G401 (cell line): ENCODE measurements at places on chromosomes 16 and 17.

DNA sequence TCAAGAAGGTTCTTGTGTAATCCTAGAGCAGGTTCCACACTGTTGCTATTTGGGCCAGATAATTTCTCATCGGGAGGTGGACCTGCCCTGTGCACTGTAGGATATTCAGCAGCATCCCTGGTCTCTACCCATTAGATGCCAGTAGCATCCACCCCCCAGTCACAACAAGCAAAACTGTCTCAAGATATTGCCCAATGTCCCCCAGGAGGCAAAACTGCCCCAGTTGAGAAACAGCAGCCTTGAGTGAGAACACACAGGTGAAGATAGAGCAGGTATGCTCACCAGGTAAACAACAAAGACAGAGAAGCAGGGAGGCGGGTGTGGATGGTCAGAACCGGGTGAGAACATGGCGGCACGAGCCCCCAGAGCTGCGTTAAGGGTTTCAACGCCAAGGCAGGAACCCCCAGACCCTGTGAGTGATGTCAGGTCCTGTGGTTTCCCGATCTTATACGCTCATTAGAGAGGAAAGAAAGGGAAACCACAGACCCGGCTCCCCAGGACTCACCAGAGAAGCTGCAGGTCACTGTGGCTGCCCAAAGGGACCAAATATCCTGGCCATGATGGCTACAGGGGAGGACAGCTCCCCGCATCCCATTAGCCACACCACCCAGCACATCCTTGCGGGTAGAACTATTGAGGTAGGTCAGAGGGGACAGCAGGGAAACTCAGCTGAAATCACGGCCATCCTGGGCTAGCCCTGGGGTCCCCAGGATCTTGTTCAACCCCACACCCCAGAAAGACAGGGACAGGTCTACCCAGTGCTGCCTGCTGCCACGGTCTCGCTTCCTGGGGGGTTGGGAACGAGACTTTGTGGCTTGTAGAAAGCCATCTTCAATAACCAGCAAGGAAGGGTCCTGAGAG lies 21.2 kb downstream of the CDC42EP4 start:
- DNase-seq: no peak

- no peak for DNase-seq
Observed at GRCh38 chr16:85798283-85798776, 1.0 kb downstream of the EMC8 start.

- DNase-seq: no peak
Observed at GRCh38 chr17:20266806-20267458, 200.4 kb downstream of the LGALS9B start.

- no peak for DNase-seq
Observed at GRCh38 chr16:88711750-88712340, 5.5 kb downstream of the CTU2 start.

- no peak for DNase-seq
Observed at GRCh38 chr17:77717941-77718668, 240.4 kb upstream of the TNRC6C start.

DNA sequence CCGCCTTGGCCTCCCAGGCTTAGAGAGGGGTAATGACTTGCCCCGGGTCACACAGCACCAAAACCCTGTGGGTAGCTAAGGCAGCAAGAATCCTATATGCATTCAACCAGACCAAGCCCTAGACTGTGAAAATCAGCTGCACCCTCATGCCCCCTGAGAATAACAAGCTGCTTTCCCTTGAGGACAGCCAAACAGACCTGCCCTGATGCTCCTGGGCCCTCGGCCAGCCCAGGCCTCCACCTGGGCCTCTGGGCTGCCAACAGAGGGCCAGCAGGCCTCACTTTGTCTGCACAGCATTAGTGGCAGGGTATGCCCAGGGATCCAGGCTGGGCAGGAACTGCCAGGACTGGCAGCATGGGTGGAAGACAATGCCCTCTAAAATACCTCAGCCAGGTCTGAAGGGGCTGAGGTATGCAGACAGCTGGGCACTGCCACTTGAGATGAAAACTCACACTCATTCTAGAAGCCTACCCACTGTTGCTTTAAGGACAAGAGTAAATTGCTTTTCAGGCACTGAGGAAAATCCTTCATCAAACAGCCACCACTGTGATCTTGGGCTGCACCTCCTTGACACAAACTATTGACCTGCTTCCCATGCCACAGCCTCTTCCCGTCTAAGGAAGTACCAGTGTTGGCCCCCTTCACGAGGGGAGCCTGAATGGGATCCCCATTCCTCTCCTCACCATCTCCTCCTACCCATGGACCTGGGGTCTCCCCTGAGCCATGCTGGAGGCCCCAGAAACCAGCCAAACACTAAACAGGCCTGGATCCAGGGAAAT lies 8.8 kb downstream of the ST3GAL2 start:
- DNase-seq: peak; percentile 56

- DNase-seq: no peak
Observed at GRCh38 chr16:9844361-9844760, 337.9 kb downstream of the GRIN2A start.

- peak; percentile 87 for DNase-seq
Observed at GRCh38 chr17:1126801-1127550, 52.8 kb downstream of the ABR start.

DNA sequence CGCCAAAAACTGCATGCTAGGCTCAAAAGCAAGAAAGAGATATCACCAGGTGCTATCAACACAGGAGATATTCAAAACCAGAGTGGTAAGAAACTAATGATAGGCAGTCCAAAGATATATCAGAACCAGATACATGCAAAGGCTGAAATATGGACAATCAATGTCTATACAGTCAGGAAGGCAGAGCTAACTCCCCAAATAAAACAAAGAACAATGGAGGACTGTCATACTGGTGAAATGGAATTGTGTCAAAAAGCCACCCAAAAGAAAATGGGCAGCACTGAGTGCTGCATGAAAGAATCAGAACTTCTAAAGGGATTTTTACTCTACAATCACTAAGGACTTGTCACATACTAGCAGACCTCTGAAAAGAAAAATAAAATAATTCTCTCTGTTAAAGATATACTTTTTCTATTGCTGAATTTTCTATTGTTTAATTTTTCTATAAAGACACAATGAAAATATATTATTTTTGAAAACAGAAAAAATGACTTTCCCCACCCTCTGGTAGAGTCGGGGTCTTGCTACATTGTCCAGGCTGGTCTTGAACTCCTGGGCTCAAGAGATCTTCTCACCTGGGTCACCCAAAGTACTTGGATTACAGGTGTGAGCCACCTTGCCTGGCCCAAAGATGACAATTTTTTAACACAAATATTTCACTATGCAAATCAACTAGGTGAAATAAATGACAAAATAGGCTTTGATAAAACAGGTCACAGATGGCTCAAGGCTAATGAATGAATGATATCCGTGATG lies 98.2 kb downstream of the USP32 start:
- DNase-seq: no peak

DNA sequence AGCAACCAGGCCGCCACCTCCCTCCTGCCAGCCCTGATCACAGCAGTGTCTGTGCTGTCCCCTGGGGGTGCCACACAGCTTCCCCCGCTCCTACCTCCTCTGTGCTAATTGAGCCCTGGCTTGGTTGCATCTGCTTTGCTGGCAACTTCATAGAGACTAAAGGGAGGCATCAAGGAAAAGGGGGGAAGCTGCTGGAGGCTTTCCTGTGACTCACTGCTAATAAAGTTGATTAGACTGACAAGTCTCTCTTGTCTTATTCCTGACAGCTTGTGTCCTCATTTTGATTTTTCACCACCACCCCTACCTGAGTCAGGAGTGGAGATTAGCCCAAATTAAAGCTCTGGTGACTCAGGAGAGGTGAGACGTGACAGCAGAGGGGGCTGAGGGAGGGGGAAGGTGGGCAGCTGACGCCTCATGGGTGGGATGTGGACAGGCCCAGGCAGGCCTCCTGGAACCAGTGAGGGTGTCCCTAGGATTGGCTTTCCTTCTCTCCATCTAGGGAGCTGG lies 310.0 kb downstream of the CBLN1 start:
- DNase-seq: peak; percentile 22

- no peak for DNase-seq
Observed at GRCh38 chr17:65743308-65743655, 181.8 kb upstream of the AXIN2 start.

- peak; percentile 100 for DNase-seq
Observed at GRCh38 chr16:67470359-67470758, 10.6 kb downstream of the ATP6V0D1 start.

DNA sequence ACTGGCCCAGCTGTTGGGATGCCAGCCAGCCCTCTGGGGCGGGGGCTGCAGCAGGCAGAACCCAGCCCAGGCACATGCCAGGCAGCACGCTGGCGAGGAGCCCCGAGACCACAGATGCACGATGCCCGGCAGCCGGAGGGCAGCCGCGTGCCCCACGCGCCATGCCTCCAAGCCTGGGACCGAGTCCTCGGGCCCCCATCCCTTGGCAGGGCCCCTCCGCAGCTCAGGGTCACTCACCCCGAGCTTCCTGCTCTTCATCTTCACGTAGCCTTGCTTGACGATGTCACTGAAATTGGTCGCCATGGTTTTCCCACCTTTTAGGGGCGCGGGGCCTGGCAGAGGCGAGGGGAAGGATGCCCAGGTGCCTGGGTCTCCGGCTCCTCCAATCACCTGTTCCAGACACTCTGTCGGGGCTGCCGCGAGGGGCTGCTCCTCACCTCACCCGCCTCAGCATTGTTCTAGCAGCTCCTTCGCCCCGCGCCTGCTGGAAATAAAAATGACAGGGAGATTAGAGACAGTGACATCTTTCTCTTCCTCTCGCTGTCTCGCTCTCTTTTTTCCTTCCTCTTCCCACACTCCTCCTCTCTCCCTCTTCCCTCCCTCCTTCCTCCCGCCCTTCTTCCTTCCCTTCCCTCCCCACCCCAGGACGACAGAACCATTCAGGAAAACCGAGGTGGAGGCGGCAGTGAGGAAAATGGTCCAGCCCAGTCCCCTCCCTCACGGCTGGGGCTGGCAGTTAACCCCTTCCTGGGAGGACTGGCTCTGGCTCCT lies 6.9 kb downstream of the DOK4 start:
- peak; percentile 79 for DNase-seq

- no peak for DNase-seq
Observed at GRCh38 chr16:20740007-20740883, 1.4 kb downstream of the THUMPD1 start.

DNA sequence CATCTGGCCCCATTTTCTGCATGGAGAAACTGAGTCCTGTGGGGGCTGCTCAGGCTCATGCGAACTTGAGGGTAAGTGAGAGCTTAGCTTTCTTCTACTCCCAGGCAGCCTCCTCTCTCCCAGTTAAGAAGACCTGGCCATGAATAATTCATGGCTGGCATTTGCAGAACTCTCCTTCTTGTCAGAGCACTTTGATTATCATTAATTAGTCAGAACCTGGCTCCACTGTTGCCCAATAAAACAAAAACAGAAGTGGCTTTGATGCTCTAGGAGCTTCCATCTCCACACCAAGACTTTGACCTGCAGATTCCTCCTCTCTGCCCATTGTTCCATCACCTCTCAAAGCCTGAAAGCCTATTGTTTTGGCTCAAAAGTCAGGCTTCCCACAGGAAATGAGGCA lies 45.5 kb upstream of the CDH3 start:
- no peak for DNase-seq

- no peak for DNase-seq
Observed at GRCh38 chr16:79542237-79542774, 58.2 kb downstream of the MAF start.

- DNase-seq: no peak
Observed at GRCh38 chr16:10941127-10941933, 938 bp downstream of the DEXI start.

- no peak for DNase-seq
Observed at GRCh38 chr16:80580109-80580832, 39.5 kb downstream of the DYNLRB2 start.

DNA sequence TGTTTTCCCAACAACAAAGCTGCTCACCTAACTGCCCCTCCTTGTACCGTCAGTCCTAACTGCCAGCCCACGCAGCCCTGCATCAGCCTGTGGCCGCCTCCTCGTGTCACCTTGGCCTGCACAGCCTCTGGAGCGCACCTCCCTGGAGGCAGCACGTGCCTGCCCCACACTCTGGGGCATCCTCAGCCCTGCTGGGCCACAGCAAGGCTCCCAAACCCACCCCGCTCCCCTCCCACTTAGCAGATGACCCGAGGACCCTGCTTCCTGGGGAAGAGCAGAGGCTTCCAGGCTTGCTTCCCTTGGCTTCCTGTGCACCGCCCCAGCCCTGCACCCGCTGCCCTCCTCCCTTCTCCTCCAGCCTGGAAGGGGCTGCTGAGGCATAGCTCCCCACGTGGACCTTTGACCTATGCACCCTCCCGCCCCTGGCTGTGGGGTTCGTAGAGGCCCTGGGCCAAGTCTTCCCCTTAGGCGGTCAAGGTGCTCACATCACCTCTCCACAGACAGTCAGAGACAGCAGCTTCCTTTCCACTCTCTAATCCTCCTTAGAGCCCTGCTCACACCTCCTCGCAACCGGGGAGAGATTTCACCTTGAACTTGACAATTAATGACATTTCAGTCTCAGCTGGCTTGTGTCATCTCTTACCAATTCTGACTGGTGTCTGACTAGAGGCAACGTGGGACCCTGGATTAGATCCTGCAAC lies 115.0 kb downstream of the MGAT5B start:
- no peak for DNase-seq

GRCh38 chr17:42586514-42587230 lies 9.1 kb upstream of the PSMC3IP start:
- no peak for DNase-seq

DNA sequence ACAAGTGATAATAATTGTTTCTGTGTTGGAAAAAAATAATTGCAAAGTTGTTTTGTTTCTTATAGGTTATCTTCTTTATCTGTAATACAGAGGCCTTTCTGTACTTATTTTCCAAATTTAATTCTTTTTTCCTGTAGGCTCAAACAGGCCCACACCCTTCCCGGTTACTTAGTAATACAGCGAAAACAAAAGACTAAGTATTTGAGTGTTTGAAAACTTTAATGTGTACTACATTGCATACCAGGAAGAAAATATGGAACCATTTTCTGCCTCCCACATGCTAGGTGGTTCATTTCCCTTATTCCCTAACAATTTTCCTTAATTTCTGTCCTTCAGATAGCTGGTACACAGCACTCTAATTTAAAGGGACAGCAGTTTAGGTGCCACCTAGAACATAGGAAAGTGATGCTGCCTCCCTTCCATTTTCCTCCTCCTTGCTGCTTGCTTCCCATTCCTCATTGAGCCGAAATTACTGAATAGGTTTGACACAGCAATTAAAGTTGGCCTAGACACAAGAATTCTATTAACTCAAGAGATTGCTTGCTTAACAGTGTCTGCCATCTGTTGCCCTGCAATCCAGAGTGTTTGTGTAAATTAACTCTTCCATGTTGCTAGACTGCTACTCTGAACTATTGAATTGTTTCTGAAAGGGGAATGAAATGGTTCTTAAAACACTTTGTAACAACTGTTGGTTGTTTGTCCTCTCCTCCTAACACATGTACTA lies 24.2 kb downstream of the CYB5B start:
- DNase-seq: peak; percentile 36

GRCh38 chr17:42253578-42253977 lies 22.6 kb downstream of the STAT5B start:
- DNase-seq: no peak
